ENCODE measurements at places on chromosomes 4 and X.

DNA sequence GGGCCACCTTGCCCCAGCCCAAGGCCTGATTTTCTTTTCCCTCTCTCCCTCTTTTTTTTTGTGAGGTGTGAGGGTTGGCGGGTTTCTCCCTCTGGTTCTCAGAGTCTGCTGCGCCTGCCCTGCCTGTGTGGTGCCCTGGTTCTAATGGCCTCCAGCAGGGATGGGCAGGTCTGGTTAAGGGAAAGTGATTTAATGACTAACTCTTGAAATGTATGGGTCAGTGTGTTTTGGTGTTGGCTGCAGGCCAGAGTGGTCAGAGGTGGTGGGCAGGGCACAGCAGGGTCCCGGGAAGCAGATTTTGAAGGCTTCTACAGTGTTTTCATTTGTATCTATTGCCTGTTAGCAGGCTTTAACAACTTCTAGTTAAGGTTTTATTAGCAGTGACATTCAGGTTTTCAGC lies 39.0 kb downstream of the JADE1 start:
- DNase-seq = no peak

GRCh38 chr4:67437974-67438713 lies 107.2 kb downstream of the CENPC start:
- DNase-seq = peak; percentile 86

DNA sequence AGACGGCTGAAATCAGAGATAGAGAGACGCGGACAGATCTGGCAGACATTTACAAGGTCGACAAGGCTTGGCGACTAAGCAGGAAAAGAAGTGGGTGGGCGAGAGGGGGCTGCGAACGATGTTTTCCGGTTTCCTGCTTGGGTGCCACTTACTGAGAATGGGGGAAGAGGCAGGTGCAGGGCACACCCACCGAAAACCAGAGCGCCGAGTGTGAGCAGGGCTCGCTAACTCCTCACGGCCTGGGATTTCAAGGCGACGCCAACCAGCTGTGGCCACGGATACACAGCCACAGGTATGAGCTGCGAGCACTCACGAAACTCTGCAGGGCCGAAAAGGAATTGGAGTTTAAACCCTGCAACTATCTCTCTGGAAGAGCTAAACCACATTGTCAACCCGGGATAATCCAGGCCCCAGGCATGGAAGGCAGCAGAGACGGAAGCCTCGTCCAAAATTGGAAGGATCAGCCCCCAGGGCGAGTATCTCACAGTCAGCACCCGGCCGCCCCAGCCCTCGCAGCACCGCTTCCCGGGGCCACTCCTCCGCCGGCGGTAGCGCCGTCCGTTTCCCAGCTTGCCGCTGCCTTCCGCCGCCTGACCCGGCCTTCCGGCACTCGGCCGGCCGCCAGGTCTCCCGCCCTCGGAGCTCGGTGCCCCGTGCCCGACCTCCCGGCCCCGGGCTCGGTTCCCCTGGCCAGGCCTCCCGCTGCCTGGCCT lies 778 bp downstream of the CASP3 start:
- peak; percentile 44 for DNase-seq

GRCh38 chr4:32477518-32477917 lies 1757.3 kb downstream of the PCDH7 start:
- DNase-seq = no peak

GRCh38 chrX:41913476-41913875 lies 9.9 kb downstream of the CASK start:
- DNase-seq = no peak

DNA sequence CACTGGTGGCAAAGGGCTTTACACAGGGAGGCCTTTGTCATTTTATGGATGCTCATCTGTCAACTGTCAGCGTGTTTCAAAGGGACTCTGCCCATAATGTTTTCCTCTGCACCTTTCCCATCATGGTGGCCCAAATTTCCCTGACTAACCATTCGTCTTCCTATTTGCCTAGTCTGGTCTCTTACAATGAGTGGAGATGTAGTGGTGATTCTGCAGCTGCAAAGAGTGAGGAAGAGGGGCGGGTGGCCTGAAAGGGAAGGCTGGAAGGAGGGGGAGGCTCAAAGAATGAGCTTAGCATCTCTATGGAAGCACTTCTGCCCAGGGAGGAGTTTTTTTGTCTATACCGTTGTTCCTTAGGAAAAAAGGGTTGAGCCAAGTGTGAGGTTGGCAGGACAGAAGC lies 447.5 kb downstream of the NKX6-1 start:
- DNase-seq = no peak

DNA sequence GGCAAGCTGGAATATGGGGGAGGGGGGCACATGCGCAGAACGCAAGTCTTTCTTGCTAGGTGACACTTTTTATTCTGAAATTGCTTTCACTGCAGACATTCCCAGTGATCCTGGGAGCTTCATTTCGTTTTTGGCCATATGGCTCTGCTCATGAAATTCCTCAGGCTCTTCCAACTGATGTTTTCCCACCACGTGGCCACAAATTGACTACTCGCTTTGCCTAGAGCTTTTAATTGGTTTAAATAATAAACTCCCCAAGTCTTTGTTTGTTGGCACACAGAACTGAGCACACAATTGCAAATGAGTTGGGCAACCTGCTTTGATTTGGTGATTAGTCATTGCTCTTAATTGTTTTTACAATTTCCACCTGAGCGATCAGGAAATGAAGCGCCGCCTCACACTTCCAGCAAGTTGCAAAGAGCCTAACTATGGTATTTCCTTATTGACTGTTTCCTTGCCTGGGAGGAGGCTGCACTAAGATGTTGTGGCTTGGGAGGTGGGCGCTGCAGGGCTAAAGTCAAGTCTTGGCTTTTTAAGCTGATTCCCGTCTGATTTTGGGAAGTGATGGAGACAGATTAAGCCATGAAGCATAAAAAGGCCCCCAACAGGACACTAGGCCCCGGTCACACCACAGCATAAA lies 282.5 kb downstream of the ZIC3 start:
- no peak for DNase-seq

DNA sequence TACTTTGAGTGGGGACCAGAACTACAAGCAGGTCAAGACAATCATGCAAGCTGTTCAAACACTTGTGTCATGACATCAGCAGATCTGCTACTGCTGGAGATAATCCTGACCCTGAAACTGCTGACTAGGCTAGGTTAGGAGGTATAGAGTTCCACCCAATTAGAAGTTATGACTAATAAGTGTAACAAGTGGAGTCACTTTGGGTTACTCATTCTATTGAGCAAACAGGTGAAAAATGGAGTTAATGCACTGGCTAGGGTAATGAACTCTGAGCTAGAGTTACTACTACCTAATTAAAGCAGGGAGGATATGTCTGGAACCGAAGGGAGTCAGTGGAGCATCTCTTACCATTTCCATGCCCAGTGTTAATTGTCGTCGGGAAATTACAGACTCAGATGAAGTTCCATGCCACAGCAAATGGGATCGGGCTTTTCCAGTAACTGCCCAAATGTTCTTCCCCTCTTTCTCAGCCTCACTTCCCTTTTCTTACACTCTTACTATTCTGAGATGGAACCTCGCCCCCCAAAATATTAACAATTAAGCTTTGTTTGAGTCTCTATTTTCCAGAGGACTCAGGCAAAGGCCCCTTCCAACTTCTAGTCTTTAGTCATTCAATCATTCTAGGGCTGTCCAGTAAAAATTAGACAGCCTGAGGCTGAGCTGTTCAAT lies 19.8 kb upstream of the MANBA start:
- no peak for DNase-seq

DNA sequence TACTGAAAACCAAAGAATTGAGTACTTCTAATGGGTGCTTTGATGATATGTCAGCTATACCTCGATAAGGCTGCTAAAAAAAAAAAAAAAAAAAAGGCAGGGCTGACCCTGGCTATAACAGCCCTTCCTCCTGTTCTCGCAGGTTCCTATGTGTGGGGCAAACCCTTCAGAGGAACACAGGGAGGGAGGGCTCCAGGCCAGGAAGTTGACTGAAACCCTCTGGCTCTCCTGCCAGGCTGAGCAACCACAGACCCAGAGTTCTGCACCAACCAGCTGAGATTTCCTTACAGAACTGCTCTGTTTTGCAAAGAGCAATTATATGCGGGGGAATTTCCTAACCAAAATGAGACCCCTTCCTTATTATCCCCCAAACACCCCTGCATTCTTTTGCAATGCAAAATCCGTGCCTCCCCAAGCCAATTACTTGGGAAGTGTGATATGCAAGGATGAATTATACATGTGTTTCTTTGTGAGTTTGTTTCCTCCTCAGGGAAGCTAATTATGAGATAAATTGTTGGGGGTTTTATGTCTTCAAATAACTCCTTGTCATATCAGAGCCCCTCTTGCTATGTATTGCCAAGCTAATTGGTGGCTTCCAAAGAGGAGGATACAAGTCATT lies 45.6 kb downstream of the PDHA1 start:
- no peak for DNase-seq

DNA sequence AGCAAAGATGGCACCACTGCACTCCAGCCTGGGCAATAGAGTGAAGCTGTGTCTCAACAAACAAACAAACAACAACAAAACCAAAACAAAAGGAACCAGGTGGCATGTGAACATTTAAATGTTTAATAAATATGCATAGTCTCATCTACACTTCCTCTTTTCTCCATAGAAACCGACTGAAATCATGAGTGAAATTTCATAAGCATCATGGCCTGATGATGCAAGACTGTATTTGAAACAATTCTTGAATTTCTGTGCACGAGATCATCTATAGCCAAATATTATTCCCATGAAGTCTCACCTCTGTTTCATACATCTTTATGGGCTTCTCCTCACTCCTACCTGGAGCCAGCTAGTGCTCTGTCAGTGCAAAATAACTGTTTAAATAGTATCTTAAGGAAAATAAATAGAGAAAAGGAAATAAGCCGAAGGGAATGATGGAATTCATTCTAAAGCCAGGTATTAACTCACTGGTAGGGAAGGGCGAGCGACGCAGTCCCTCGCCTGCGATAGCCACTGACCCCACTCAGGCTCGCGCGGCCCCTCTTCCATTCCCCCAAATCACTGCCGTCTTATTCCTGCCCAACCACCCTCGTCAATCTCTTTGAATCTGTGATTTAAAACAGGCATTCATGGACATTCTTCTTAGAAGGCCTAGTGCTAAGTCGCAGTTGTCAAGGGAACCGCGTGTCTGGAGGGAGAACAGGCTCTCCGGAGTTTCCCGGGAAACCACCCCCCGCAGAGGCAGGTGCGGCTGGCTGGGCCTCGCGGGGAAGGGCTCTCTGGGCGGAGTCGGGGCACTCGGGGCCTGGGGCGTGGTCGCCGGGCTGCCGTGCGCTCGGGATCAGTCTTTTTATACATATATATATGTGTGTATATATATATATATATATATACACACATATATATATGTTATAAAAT lies 52.4 kb upstream of the TRIM2 start:
- DNase-seq = peak; percentile 34

DNA sequence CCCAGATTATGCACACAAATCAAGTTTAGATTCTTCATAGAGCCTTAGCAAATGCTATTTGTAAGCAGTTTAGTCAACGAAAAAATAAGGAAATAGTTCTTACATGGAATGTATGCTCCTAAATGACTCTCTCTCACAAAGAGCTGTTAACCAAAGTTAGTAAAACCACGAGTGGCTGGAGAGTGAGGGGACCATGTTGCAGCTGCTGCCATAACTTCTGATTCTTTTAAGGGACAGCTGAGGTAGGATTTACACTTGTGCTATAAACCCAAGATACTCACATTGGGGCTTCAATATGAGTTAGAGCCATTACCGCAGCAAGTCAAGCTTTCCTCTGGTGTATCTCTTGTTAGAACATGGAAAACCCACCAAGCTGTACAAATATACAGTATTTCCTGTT lies 2.7 kb downstream of the DOCK11 start:
- DNase-seq = no peak

- no peak for DNase-seq
Observed at GRCh38 chr4:164989471-164989870, 12.0 kb upstream of the TRIM61 start.

DNA sequence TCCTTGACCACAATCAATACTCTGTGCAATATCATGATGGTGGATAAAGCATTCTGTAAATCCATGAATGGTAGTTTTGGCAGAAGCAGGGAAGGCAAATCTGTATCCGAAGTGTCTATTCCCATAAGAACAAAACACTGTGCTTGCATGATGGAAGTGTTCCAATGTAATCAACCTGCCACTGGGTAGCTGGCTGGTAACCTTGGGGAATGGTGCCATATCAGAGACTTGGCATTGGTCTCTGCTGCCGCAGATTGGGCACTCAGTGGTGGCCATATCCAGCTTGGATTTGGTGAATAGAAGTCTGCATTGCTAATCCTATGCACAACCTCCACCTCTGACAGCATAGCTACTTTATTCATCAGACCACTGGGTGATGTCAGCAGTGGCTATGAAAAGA lies 114.3 kb upstream of the EMCN start:
- no peak for DNase-seq

DNA sequence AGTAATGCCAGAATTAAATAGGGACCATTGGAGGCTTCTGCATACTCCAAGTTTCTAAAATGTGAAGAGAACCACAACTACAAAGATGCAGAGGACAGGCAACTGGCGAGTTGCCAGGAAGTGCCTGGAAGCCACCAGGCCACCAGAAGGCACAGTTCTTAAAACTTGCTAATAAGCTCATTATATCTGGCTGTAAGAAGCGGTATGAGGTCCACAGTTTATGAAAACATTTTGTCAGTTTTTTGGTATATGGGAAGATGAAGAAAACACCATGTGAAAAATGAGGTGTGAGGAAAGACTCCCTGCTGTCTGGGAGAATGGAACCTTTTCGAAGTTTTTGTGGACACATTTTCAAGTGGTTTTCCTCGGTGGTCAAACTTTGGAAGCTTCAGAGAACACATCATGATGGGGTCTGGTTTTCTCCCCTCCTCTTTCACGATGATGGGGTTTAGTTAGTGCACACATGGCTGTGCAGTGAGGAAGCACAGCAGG lies 202.7 kb downstream of the NR3C2 start:
- no peak for DNase-seq

DNA sequence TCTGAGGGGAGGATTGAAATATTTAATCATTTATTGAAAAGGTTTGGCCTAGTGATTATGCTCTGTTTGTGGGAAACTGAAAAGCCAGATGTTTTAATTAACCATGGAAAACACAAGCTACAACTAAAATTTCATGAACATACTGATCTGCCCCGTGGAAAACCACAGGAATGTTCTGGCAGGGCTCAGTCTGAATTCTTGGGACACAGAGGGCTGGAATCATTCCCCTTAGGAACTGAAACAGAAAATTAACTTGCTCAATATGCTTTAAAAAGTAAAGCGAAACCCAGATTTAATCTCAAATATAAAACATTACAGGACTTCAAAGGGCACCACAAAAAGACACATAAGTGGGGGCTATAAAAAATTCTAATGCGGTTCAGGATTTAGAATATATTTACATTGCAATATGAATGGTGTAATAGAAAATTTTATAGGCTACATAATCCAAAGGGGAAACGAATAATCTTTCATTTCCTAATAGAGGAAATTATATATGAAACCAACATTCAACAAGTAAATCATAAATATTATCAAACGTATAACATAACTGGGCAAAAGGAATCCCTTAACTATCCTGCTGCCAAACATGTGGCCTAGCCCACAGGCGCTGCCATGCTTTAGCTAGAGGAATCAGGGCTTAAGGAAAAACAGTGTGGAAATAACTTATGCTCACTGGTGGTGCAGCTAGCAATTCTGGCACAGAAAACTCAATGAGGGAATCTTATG lies 70.9 kb downstream of the APBB2 start:
- peak; percentile 96 for DNase-seq
